ENCODE measurements at places on chromosomes 12 and 14. TPM values are rescaled to one million over a fixed set of nuclear protein-coding genes. Genes with fewer than 3 reads are reported as not detected.

LYSET gene
- 11.0 TPM for total RNA-seq

MIP gene
- 303 TPM for total RNA-seq

CISTR gene
- not detected for total RNA-seq

TSHR gene
- total RNA-seq = 0.88 TPM
